ENCODE measurements at places on chromosomes 11 and 22. TPM values are rescaled to one million over a fixed set of nuclear protein-coding genes. Genes with fewer than 3 reads are reported as not detected.

Gene PDGFB
- 0.80 TPM for total RNA-seq

Gene TYR
- not detected for total RNA-seq

Gene PLA2G3
- 24.7 TPM for total RNA-seq

Gene PEX26
- total RNA-seq = 46.0 TPM

Gene KRTAP5-6
- not detected for total RNA-seq
